ENCODE measurements at places on chromosomes 5 and 9. TPM values are rescaled to one million over a fixed set of nuclear protein-coding genes. Genes with fewer than 3 reads are reported as not detected.

DNA sequence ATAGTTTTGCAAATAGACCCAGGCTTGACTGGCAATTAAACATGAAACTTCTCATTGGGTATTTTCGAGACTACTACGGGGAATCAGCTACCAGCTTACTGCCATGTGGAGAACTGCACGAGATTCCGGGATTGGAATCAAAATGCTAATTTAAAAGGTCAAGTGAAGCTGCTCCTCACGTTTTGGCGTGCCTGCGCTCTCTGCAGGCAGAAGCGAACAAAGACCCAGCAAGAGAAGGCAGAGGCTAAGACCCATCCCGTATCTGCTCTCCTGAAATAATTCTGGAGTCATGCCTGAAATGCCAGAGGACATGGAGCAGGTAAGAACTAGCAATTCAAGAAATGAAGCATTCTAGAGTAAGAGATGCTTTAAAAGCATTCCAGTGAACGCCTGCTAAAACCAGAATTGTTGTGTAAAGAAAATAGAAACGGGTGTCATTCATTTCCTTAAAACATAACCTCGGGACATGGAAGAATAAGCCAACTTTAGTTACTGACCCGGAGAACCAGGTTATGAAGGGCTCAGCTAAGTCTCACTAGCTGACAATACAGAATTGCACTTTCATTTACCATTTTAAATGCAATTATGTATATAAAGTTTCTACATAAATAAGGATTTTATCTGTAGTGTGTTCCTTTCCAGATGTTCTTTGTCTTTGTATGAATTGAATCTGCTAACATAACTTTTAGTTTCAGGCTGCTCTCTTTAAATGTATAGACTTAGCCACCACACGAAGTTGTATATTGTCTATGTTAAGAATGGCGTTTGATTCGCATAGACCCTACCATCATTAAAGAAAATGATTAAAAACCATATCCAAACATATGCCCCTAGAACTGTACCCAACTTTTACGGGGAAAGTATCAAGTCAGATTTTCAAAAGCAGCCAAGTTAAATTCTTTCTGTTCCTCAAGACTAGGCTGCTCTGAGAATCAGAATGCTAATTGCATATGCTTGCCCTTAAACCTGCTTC, 2.0 kb upstream of the MAT2B start:
- peak; percentile 68 for DNase-seq

GRCh38 chr9:16319646-16320045, 550.8 kb downstream of the BNC2 start:
- no peak for DNase-seq

DNA sequence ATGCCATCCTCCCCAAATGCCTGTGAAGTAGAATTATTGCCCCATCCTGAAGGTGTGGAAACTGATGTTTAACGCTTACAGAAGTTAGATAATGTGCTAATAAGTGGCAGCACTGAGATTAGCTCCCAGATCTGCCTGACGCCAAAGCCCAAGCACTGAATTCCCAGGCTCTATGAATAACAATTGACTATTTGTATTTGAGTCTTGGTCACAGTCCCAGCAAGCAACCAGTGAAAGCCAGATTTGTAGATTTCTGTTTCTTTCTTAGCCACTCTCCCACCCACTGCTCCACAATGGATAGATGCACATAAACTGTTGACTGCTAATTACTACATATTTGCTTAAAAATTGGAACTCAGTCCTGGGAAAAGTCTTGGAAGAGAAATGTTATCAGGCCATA, 34.4 kb downstream of the FAM240B start:
- no peak for DNase-seq

DNA sequence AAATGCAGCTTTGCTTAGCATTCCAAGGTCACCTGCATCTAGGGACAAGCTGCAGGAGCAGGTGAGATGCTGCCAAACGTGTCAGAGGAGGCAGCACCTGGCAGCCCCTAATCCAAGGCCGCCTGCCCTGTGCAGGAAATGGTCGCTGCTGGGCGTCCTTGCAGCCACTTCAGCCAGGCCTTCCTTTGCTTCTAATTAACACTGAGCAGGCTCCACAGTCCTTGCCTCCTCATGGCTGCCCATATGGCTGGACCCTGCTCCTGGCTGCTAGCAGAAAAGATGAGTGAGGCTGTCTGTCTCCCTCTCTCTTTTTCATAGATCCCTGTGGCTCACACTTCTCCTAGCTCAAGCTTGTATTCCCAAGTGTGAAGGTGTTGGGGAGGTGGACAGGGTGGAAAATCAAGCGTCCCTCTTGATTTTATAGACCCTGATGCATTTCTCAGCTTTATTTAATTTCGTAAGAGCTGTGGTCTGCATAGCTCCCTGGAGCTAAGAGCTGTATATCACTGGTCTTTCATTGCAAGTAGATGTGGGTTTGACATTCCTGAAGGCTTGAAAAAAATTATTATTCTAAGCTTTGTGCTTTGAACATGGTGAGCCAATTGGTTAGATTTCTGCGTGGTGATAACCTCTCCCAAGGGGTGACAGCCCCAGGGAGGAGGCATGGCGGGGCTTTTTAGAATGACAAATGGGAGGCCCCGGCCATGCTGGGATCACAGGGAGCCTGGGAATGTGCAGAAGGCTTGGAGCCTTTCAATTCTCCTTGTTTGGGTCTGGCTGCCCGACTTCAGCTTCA, 193.8 kb downstream of the SLIT3 start:
- no peak for DNase-seq

Gene C5
- 15.0 TPM for polyA plus RNA-seq

Gene SPATA31A5
- not detected for polyA plus RNA-seq

Data from left renal pelvis (tissue), 4 donors.